ENCODE measurements at places on chromosomes 3 and 15.

DNA sequence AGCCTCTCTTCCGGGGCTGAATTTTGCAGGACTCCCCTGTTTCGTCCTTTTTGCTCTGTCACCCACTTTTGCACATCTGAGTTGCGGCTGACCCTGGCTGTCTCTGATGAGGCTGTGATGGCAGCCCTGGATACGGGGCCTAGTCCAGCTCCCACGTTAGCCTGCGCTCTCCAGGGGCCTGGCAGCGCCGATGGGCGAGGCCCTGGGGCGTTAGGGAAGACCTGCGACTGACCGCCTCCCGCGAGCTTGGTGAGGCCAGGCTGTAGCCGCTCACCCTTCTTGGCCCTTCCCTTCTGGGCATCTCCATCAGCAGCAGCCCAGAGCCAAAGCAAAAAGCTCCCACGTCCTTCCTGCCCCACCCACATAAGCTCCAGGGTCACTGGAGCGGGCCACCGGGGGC is 85.2 kb downstream of the FBLN2 start:
- no peak for DNase-seq

- no peak for DNase-seq
Observed at GRCh38 chr15:65408324-65409035, 14.3 kb downstream of the IGDCC4 start.

DNA sequence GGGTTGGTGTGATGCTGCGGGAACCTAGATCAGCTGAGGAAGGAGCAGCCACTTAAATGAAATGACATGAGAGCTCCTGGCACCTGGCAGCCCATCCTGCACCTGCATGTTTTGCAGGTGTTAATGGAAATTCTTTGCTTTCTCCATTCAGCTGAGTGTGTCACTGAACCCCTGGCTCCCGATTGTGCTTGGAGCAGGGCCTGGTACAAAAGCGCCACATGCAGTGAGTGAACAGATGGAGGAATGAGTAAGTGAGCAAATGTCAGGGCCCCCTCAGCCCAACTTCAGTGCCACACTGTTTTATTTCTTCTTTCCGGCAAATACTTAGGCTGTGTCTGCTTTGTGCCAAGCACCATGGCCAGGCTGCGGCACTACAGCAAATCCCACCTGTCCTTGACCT is 132.2 kb downstream of the ASB7 start:
- DNase-seq = no peak

DNA sequence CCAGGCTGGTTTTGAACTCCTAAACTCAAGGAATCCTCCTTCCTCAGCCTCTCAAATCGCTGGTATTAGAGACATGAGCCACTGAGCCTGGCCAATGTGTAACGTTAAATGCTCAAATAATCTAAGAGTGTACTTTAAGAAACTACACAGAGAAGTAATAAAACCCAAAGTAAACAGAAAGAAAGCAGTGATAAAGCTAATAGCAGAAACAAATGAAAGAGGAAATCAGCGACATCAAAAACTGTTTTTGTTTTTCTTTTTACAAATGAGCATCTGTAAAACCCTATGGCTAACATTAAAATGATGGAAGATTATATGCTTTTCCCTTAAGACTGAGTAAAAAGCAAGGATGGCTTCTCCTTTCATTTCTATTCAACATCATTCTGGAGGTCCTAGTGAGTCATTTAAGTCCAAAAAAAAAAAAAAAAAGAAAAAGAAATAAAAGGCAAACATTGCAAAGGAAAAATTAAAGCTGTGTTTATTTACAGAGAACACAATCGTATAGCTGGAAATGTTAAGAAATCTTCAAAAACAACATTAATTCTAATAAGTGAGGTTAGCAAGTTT is 36.8 kb upstream of the FNDC3B start:
- DNase-seq = no peak

GRCh38 chr3:68943753-68944500 is 11.6 kb upstream of the TAFA4 start:
- no peak for DNase-seq

All from NK-92 treated with Interleukin-12 subunit alpha and Interleukin-12 subunit beta, amount 100 ng/mL, for 24 hours (cell line).